ENCODE measurements at places on chromosomes 3 and 15.

DNA sequence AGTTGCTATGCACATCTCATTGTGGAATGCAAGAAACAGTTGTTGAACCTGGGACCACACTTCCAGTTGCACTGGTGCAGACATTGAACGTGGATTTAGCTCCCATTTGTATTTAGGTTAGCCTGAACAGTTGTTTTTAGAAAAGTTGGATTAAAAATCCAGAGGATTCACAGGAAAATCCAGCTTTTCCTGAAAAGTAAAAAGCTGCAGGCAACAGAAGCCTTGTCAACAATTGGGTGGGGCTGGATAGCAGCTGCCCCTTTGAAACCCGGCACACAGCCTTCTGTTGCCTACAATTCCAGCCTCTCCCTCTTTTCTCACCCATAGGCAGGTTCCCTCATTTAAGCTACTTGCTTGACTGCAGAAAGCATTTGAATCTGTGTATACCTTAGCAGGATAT is 165.3 kb upstream of the TBL1XR1 start:
- DNase-seq, result no peak

DNA sequence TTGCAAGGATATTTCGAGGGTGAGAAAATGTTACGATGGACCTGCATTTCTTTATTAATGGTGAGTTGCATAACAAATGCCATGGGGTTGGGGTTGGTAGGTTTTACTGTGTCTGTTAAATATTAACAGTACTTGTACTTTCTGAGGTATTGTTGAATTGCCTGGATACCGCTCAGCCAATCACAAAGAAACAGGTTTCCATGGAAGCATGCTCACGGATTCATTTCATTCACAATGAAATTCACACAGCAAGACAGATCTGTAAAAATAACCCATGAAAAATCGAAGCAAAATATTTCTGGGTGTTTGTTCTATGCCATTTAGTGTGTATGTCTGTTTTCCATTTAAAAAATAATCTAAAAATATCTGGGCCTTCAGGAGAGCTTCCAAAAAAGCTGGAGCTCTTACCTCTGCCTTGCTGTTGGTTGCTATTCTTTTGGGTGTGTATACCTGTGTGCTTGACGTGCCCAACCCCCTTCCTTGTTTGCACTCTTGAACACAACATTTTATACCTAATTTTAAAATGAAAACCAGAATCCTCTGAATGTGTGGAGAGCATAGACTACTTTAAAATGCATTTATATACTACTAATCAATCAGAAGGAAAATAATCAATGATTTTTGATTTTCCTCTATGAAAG is 479.8 kb upstream of the TBL1XR1 start:
- DNase-seq, result no peak

- no peak for DNase-seq
These were observed 601.4 kb downstream of the CADM2 start for GRCh38 chr3:85560088-85560785.

GRCh38 chr3:56904552-56905215 is 102.9 kb upstream of the ARHGEF3 start:
- no peak for DNase-seq

- no peak for DNase-seq
These were observed 41.7 kb downstream of the OXSM start for GRCh38 chr3:25831578-25831977.

DNA sequence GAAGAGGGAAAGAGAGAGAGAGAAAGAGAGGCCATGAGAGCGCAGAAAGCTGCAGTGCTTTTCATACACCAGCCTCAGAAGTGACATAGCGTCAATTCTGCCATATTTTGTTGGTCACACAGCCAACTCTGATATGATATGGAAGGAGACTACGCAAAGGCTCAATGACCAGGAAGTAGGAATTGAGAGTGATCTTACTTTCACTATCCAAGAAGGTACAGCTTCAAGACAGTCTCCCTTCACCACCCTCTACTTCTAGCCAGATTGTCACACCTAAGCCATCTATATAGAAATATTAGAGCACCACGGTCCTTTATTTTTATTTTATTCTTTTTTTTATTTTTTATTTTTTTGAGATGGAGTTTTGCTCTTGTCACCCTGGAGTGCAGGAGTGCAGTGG is 21.1 kb downstream of the PARP15 start:
- DNase-seq, result no peak

- DNase-seq, result no peak
These were observed 1036.1 kb downstream of the AGBL1 start for GRCh38 chr15:87115795-87116194.

DNA sequence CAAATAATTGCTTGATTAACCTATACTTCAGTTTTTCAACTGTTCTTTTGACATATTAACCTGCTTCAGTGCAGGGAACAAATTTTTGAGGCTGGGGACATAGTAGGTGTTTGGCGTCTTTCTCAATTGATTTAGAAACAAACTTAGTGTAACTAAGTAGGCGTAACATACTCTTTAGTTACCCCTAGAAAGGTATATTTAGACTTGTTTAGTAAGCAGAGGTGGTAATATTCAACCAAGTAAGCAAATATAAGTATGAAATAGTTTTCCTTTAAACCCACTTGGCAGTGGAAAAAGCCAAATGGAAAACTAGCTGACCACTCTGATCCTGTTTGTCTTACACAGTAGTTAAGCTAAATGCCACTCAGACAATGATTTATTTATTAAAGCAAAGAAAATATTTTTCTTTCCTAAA is 113.2 kb downstream of the MBNL1 start:
- DNase-seq, result no peak

DNA sequence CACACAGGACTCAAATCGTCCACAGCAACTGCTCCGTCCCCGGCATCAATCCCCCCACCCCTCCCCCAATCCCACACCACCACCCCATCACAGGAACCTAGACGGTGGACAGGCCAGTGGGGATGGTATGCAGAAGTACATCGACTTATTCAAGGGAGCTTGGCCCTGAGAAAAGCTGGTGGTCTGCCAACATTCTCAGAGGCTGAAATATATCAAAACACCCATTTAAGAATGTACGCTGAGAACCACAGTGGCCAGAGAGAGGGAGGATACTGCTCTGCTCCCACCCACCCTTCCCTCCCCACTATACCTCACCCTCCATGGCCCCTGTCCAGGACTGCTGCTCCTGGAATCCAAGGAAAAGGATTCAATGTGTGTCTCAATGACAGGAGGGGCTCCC is 12.4 kb upstream of the USP3 start:
- no peak for DNase-seq

DNA sequence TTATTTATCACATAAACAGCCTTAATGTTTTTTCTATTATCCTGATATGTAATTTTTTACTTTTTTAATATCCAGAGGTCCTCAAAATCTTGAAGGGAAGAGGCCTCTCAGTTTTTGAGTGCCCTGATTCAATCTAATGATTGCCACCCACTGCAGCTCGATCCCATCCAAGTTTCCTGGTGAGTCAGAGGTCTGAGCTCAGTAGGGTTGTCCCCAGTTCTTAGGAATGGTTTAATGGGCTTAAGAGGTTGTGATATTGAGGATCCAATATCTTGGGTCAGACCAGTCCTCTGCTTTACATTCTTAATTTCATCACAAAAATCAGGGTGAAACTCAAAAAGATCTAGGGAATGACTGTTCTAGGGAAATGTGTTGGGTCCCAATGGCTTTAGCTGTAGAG is 238.5 kb downstream of the NSUN3 start:
- DNase-seq, result no peak

- DNase-seq, result no peak
These were observed 58.1 kb downstream of the ABHD2 start for GRCh38 chr15:89146366-89146765.

- no peak for DNase-seq
These were observed 203.1 kb upstream of the SEMA6D start for GRCh38 chr15:47514200-47514652.

DNA sequence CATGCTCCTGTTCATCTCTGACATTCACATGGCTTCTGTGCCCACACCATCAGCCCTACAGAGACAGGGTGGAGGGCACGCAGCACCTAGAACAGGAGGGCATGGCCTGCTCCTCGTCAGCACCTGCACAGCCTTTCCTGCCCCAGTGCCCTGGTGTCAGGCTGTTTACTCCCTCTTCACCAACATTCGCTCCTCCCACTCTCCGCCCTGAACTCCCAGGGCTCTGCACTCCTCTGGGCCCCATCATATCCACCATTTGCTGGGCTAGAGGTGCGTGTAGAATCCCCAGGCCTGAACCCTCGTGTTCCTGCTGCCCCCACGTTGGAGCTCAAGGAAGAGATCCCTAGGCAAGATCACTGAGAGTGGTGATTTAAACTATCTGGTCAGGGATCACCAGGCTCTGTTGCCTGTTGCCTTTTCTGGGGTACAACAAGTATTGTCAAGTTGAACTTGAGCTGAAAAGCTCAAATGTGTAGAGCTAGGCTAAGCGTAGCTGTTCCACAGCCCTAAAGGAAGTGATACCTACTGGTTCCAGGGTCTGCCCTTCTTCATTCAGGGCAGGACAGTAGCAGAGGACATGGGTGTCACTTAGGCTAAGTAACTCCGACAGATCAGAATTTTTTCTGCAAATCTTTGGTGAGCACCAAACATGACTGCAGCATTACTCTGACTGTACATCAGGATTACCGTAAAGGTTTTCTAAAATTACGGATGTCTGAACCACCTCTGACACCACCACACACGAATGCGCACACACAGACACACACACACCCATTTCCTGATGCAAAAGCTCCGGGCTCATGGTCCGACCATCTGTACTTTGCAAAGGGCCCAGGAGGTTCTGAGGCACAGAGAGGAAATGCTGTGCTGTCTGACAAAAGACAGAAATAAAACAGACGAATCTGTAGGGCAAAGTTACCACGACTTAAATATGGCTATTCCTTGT is 43.7 kb upstream of the GNB5 start:
- DNase-seq, result no peak

GRCh38 chr15:50906954-50907600 is 1.4 kb upstream of the AP4E1 start:
- no peak for DNase-seq

DNA sequence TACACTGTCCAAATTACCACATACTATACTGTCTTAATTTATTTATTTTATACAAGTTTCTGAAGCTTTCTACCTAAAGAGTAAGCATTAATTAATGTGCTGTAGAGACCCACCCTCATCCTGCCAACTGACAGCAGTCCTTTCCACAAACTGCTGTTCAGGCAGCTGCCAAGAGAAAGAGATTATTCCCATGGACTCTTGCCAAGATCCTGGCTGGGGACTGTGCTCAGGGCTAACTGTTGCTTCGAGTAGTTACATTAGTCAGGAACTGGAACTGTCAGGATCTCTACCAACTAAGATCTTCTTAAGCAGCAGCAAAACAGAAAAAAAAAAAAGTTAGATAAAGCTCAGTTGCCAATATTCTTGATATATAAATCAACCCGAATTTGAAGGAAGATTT is 398.8 kb downstream of the MECOM start:
- peak; percentile 24 for DNase-seq

GRCh38 chr3:133197619-133198018 is 159.4 kb downstream of the TMEM108 start:
- DNase-seq, result no peak

GRCh38 chr15:40928821-40929659 is at the start of gene DLL4:
DLL4 (plus strand) TSS chr15:40929340; CDS start chr15:40929669, 329 bp downstream.
- DNase-seq, result peak; percentile 44

DNA sequence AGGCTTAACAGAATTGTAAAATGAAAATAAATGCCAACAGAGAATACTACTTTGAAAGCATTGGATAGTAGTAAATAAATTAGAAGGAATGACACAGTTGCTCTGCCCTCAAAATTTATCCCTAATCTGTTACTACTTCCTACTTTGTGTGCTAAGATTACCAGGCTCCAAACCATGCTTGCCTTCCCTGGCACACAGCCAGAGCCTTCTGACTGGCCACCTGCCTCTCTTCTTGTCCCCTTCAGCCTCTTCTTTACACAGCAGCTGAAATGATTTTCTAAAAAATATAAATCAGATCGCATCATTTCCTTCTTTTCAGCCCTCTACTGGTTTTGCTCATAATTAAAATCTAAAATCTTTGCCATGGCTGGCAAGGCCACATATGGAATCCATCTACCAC is 334.1 kb downstream of the FHIT start:
- DNase-seq, result no peak

DNA sequence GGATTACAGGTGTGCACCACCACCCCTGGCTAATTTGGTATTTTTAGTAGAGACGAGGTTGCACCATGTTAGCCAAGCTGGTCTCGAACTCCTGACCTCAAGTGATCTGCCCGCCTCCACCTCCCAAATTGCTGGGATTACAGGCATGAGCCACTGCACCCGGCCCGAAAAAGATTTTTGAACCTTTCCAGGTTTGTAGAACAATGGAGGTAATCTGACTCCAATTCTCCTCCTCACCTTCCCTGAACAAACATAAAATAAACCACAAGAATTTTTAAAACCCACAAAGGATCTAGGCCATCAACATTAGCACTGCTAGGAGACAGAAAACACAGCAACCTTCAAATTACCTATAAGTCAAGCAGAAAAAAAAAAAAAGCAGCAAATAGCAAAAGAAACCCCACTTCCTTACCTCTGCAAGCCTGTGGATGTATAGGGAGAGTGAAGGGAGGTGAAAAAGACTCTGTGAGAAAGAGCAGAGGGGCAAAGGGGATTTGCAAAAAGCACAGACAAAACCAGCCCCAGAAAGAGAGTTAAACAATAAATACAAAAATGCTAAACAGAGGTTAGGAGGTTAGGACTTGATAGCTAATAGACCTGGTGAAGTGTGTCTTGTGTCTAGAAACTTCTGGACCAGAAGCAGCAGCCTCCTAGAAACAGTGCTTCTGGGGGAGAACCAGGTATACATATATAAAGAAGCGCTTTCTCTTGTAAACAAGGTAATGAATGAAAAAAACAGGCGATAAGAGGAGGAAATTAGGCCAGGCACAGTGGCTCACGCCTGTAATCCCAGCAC is 32.1 kb downstream of the TFDP2 start:
- DNase-seq, result no peak

GRCh38 chr3:96705895-96706294 is 108.5 kb upstream of the EPHA6 start:
- DNase-seq, result no peak

DNA sequence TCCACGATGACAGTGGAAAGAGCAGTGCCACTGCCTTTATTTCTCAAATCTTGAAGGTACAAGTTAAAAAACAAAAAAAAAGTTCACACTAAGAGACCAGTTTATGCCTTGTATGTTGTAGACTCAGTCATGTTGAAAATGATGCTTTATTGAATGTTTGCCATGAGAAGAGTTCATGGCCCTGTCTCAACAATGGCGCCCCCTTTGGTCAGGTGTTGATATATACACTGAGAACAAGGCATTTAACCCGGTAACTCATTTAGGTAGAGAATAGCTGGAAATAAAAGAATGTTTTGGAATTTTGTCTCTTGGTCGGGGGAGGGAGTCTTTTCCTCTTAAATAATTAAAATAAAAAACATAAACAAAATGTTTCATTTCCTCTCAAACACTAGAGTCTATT is 145.6 kb upstream of the SLC2A2 start:
- DNase-seq, result no peak

GRCh38 chr3:48748754-48749153 is 31.7 kb upstream of the IP6K2 start:
- DNase-seq, result no peak

- no peak for DNase-seq
These were observed 24.1 kb downstream of the CHD2 start for GRCh38 chr15:92924216-92924615.

- no peak for DNase-seq
These were observed 172.0 kb downstream of the PDZRN3 start for GRCh38 chr3:73452729-73453128.

Measured in NCI-H1048 (cell line).